ENCODE measurements at places on chromosomes 13 and 19.
A peak's percentile ranks its signal among the peaks of the same experiment; 100 is the strongest.

DNA sequence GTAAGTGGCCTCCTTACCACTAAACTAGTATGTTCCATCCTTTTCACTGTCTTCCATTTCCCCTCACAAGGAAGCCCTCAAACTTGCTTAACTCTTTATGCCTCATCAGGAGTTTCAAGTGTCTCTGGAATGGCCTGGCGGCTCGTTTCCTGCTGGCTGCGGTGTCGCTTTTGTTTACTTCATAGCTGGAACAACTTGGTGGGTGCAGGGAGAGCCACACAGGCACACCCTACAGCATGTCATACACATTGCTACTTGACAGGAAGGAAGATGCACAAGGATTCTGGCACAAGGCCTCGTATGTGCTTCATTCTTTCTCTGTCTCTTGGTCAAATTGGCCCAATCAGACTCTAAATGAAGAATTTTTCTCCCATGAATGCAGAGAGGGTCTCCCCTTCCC is 488.3 kb downstream of the FOXO1 start:
- no peak overlapping the region for H3K27ac ChIP-seq
- no peak for DNase-seq
- H3K4me1 ChIP-seq: peaks cover 19% of the 10 kb centered on the region
- no peaks in the 10 kb centered on the region for H3K36me3 ChIP-seq
- H3K4me3 ChIP-seq: no peak overlapping the region

GRCh38 chr19:6735181-6735911 is 2.0 kb downstream of the GPR108 start:
- peaks cover 23% of the 10 kb centered on the region for H3K4me1 ChIP-seq
- H3K27ac ChIP-seq: peak overlapping the region; percentile 99
- H3K27me3 ChIP-seq: no peaks in the 10 kb centered on the region
- H3K36me3 ChIP-seq: peaks cover 19% of the 10 kb centered on the region

DNA sequence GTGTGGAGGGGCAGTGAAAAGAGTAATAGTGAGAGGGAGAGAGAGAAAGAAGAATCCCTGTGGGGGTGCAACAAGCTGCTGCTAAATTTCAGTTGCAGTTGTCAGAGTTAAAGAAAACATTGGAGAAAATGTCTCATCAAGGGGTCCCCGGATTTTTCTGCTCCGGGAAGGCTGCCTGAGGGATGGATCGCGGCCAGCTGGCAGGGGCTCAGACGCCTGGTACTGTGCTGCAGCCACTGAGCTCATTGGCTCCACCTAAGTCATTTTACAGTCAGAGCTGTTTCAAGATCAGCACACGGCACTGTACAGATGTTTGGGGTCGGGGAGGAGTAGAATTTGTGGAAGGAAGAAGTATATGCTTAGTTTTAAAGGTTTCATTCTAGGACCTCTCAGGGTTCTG is 106.2 kb downstream of the SHISA2 start:
- no peak overlapping the region for H3K4me3 ChIP-seq
- H3K27me3 ChIP-seq: no peaks in the 10 kb centered on the region
- no peaks in the 10 kb centered on the region for H3K36me3 ChIP-seq
- no peak overlapping the region for H3K27ac ChIP-seq

GRCh38 chr13:98216135-98216565 is 39.1 kb upstream of the RNF113B start:
- no peak overlapping the region for H3K4me3 ChIP-seq
- H3K27me3 ChIP-seq: no peaks in the 10 kb centered on the region
- peaks cover 9% of the 10 kb centered on the region for H3K4me1 ChIP-seq
- no peak overlapping the region for H3K27ac ChIP-seq

DNA sequence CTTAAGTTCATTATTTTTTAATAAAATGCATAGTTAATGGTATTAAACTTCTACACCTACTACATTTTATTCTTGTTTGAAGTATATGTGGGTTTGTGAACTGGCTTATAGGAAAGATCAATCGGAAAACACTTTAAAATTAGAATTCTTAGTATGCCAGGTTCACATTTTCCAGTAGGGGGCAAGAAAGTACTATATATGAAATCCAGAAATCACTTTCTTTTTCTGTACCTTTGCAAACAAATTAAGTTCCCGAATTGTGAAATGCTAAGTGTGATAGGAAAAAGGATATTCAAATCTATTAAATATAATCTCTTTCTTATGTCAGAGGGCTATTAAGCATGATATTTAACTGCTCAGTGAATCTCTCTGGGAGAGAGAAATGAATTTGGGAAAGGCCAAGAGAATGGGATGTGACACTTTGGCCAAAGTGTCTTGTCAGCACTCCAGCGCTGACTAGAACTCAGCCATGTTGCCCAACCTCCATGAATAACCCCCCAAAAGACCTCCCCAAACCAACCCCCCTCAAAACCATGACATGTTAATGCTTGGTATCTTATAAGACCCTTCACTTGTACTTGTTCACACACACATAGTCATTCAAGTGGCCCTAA is 122.6 kb upstream of the SLC10A2 start:
- no peaks in the 10 kb centered on the region for H3K4me1 ChIP-seq
- H3K27me3 ChIP-seq: no peaks in the 10 kb centered on the region
- no peak overlapping the region for H3K27ac ChIP-seq

- no peaks in the 10 kb centered on the region for H3K27me3 ChIP-seq
- H3K4me1 ChIP-seq: peaks cover 32% of the 10 kb centered on the region
- H3K36me3 ChIP-seq: no peaks in the 10 kb centered on the region
- peak within 1 kb of the TSS; percentile 95 for H3K27ac ChIP-seq
- peak within 1 kb of the TSS; percentile 78 for H3K4me3 ChIP-seq
Measured at GRCh38 chr19:1025960-1026782, at the start of gene CNN2. CNN2 (plus strand) TSS chr19:1026608; CDS start chr19:1026662, 54 bp downstream.

- H3K4me1 ChIP-seq: no peaks in the 10 kb centered on the region
- H3K27me3 ChIP-seq: no peaks in the 10 kb centered on the region
- no peak overlapping the region for H3K27ac ChIP-seq
- H3K4me3 ChIP-seq: no peak overlapping the region
- H3K36me3 ChIP-seq: no peaks in the 10 kb centered on the region
- DNase-seq: no peak
Measured at GRCh38 chr19:7004313-7004931, 16.8 kb downstream of the MBD3L2B start.

DNA sequence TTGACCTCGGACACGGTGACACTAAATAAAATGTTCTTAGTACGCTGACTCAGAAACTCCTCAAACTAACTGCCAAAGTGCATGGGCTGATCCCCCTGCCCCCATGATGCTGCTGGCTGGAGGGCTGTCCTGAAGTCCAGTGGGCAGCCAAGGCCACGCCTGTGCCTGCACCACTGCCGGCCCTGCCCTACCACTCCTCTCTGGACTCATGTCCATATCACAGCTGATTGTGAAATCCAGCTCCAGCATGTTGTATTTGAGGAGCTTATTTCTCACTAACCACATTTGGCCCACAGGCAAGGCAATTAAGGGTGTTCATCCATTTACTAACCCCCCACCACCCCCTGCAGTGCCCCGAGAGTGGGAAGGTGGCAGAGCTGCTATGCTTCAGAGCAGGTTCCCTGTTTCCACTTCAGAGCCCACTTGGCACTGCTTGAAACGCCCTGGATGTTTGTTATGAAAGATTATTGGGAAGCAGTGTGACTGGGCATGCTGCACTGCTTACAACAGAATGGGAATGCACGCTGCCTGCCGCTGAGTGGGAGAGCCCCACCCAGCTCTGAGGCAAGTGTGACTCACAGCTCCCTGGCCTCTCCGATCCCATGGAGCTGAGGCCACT is 114.0 kb downstream of the UQCRFS1 start:
- H3K27me3 ChIP-seq: no peaks in the 10 kb centered on the region
- peaks cover 19% of the 10 kb centered on the region for H3K4me1 ChIP-seq
- DNase-seq: no peak
- peak overlapping the region; percentile 49 for H3K27ac ChIP-seq
- no peaks in the 10 kb centered on the region for H3K36me3 ChIP-seq
- peak overlapping the region; percentile 30 for H3K4me3 ChIP-seq

DNA sequence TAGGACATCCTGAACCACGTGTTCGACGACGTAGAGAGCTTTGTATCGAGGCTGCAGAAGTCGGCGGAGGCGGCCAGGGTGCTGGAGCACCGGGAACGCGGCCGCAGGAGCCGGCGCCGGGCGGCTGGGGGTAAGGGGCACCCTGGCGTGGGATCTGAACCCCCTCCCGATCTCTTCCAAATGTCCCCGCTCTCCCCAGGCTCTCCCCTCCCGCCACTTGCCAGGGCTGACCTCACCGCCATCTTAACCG is 6.0 kb downstream of the EPS8L1 start:
- DNase-seq: no peak
- H3K27ac ChIP-seq: peak overlapping the region; percentile 69
- H3K4me3 ChIP-seq: peak overlapping the region; percentile 59
- peaks cover 31% of the 10 kb centered on the region for H3K4me1 ChIP-seq

- H3K36me3 ChIP-seq: no peaks in the 10 kb centered on the region
- no peak overlapping the region for H3K27ac ChIP-seq
- no peaks in the 10 kb centered on the region for H3K4me1 ChIP-seq
- no peak for DNase-seq
- no peaks in the 10 kb centered on the region for H3K27me3 ChIP-seq
- no peak overlapping the region for H3K4me3 ChIP-seq
Measured at GRCh38 chr19:13633109-13633508, 126.8 kb upstream of the CACNA1A start.

- H3K27me3 ChIP-seq: no peaks in the 10 kb centered on the region
- no peak overlapping the region for H3K4me3 ChIP-seq
- H3K36me3 ChIP-seq: no peaks in the 10 kb centered on the region
- H3K27ac ChIP-seq: no peak overlapping the region
Measured at GRCh38 chr13:110367620-110368019, 60.5 kb downstream of the COL4A2 start.

DNA sequence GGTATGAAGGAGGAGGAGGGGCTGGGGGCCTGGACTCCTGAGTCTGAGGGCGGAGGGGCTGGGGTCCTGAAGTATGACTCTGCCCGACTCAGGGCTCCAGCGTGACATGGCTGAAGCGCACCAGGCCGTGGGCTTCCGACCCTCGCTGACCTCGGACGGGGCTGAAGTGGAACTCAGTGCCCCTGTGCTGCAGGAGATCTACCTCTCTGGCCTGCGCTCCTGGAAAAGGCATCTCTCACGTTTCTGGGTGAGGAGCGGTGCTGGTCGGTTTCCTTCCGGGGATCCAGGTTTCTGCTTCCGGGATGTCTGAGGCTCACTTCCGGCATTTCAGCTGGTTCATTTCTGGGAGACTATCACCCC is 1.2 kb downstream of the CPT1C start:
- peaks cover 18% of the 10 kb centered on the region for H3K36me3 ChIP-seq
- no peak overlapping the region for H3K4me3 ChIP-seq
- peaks cover 16% of the 10 kb centered on the region for H3K4me1 ChIP-seq
- no peaks in the 10 kb centered on the region for H3K27me3 ChIP-seq
